ENCODE measurements at places on chromosomes 7 and 10.

DNA sequence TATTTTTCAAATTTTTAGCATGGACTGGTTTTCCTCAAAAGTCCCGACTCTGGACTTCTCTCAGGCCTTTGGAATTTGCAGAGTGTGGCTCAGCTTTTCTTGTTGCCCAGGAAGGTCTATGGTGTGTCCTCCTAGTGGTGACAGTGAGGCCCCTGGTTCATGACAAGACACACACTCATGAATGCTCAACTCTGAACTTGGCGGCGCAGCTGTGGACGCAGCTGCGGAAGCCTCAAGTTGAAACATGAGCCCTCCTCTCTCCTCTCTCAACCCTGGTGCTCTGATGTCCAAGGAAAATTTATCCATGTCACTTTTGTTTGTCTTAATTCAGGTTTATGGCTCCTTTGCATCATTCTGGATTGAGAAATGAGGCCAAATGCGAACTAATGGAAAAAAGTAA is 183.9 kb downstream of the HECW1 start:
- no peak for DNase-seq

- no peak for DNase-seq
Measured at GRCh38 chr7:151311294-151311864, 30.2 kb upstream of the NUB1 start.

DNA sequence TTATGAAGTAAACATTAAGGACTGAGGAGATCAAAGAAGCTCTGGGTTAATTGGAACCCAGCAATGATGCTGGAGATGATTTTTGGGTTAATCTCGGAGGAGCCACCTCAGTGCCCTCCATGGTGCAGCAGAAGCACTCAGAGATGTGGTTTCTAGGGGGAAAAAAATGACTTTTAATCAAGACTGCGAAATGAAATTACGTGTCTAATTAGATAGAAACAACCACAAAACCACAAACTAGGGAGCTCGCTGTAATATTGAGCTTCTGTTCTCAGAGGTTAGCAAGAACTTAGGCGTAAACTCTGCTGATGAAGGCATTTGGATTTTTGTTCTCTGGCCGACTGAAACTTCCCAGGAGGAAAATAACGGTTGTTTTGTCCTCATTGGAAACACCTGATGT is 319.0 kb downstream of the GRID1 start:
- no peak for DNase-seq

DNA sequence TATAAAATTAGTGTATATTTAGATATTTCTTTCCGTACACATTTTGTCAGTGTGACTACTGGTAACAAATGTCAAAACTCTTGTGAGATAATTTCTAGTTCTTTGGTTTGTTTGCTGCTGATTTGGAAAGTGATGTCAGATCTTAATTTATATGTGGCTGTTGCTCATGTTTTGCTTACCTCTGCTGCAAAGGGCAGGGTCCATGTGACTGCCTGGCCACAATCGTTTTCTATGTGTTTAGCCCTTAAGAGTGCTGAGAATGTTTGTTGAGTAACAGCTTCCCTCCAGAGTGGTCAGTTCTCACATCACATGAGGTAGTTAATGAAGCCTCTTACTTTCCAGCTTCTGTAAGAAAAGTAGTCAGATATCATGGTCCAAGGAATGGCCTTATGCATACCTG is 4.2 kb downstream of the NRBF2 start:
- DNase-seq = no peak

GRCh38 chr10:35339942-35340341 is 3.6 kb downstream of the CCNY start:
- no peak for DNase-seq

- no peak for DNase-seq
Measured at GRCh38 chr10:48221814-48222213, 52.7 kb downstream of the FRMPD2 start.
